ENCODE measurements at places on chromosomes 13 and 19. TPM values are rescaled to one million over a fixed set of nuclear protein-coding genes. Genes with fewer than 3 reads are reported as not detected.

DNA sequence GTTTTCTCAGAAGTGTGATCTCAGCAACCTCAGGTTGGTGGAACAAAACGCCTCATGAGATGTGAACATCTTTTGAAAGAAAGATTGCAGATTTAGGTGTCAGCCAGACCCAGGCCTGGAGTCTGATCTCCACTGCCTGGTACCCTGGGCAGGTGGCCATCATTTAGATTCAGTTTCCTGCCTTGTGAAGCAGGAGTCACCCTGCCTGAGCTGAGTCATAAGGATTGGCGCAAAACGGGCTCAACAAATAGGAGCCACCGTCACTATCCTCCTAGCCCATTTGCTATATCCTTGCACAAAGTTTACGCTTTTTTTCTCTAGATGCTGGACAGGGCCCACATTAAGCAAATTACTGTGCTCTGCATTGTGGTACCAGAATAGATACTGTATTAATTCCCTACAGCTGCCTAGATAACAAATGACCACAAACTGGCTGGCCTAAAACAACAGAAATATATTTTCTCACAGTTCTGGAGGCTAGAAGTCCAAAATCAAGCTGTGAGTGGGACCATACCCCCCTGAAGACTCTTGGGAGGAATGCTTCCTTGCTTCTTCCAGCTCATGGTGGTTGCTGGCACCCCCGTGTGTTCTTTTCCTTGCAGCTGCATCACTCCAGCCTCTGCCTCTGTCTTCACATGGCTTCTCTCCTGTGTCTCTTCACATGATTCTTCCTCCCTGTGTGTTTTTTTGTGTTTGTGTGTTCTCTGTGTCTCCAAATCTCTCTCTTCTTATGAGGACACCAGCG lies 38.2 kb downstream of the TNFSF11 start:
- no peak for DNase-seq

GRCh38 chr13:100875392-100876043 lies 200.9 kb upstream of the TMTC4 start:
- no peak for DNase-seq

- DNase-seq = no peak
Observed at GRCh38 chr13:81539643-81540150, 1198.8 kb upstream of the SPRY2 start.

DNA sequence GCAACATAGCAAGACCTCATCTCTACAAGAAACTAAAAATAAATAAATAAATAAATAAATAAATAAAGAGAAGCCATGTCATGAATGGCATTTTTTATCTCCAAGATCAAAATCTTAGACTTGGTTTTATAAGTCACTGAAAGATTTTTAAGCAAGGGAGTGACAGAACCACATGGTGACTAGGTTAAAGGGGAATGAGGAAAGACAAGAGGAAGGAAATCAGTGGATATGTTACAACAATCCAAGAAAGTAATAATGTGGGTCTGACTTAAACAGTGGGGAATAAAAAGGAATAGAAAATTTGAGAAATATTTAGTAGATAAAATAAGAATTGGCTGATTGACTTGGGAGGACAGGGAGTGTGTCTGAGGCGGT lies 18.8 kb upstream of the MED4 start:
- no peak for DNase-seq

- no peak for DNase-seq
Observed at GRCh38 chr13:71685072-71685471, 181.9 kb downstream of the DACH1 start.

DNA sequence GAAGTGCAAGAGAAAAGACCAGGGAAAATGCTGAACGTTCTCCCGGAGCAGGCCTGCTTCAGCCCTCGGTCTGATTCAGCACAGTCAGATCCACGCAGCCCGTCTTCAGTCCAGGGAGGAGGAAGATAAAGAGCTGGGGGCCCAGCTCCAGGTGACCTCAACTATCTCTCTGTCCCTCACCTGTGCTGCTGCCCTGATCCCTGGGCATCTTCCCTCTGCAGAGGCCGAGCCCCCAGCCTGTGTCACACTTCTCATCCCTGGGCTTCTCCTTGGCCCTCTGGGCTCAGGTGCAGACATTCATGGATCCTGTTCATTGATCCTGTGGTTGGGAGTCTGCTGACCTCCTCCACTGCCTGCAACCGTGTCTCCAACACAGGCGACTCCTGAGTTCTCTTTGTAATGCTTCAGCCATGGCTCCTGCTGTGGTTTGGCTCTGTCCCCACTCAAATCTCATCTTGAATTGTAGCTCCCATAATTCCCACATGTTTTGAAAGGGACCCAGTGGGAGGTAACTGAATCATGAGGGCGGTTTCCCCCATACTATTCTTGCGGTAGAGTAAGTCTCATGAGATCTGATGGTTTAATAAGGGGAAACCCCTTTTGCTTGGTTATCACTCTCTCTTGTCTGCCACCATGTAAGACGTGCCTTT lies 27.9 kb downstream of the COL4A2 start:
- DNase-seq = no peak

GRCh38 chr13:50845211-50845610 lies 1.7 kb upstream of the DLEU7 start:
- no peak for DNase-seq

- no peak for DNase-seq
Observed at GRCh38 chr19:39139305-39139874, 13.8 kb downstream of the PAK4 start.

- DNase-seq = no peak
Observed at GRCh38 chr19:6509118-6509971, 7.2 kb upstream of the TUBB4A start.

- peak; percentile 90 for DNase-seq
Observed at GRCh38 chr13:98279473-98280175, 102.6 kb upstream of the RNF113B start.

GRCh38 chr13:21537105-21537504 lies 66.9 kb downstream of the MICU2 start:
- DNase-seq = no peak

GRCh38 chr13:109784590-109785140 lies 1.7 kb downstream of the IRS2 start:
- peak; percentile 77 for DNase-seq

GRCh38 chr19:34269081-34269480 lies 14.7 kb downstream of the GARRE1 start:
- no peak for DNase-seq

GRCh38 chr13:93861818-93862217 lies 617.7 kb downstream of the DCT start:
- no peak for DNase-seq

GRCh38 chr19:16166417-16166816 lies 6.9 kb downstream of the CIB3 start:
- no peak for DNase-seq

- DNase-seq = peak; percentile 8
Observed at GRCh38 chr13:38602266-38602665, 84.6 kb upstream of the FREM2 start.

- no peak for DNase-seq
Observed at GRCh38 chr13:30115257-30115600, 192.1 kb downstream of the KATNAL1 start.

DNA sequence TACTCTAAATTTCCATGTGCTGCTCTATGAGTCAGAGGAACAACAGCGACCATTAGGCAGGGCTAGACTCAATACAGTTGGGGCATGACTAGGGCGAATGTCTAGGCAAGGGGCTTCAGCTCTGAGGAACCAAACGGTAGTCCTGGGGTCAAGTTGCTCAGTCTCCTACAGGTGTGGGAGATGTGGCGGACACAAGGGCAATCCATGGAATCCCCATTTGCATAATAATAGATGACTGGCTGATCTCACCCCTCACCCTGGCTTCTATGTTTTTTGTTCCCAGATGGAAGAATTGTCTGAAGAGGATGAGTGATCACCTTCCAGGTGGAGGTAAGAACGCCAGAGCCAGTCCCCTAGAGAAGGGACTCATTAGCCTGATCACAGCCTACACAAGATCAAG lies 1048.2 kb upstream of the MIR17HG start:
- no peak for DNase-seq

- peak; percentile 38 for DNase-seq
Observed at GRCh38 chr13:109998684-109999533, 212.5 kb upstream of the IRS2 start.

GRCh38 chr13:49063497-49063896 lies 87.8 kb downstream of the FNDC3A start:
- DNase-seq = no peak

DNA sequence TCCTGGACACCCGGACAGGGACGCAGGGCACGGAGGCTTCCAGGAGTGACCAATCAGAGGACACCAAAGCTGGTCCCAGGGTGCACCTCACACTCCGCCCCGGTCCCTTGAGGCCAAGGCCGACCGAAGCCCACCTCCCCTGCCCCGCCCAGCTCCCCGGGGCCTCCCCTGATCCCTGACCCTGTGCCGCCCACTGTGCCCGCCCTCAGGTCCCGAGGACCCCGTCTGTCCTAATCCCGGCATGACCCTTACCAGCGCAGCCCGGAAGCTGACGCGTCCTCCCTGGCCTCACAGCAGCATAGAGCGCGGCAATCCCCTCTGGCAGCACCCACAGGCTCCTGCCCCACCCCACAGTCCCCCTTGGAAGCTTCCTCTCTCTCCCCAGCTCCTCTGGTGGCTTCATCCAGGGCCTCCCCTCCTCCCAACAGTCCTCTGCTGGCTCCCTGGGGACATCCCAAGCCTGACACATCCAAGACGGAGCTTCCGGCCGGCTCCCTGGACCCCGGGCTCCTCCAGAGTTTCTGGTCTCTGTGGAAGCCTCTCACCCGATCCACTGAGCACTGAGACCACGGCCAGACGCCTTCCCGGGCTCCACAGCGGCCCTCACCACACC lies 7.4 kb upstream of the CDC34 start:
- no peak for DNase-seq

GRCh38 chr13:50950849-50951248 lies 41.3 kb downstream of the RNASEH2B start:
- DNase-seq = no peak

- DNase-seq = no peak
Observed at GRCh38 chr13:105799155-105799554, 736.3 kb downstream of the EFNB2 start.

DNA sequence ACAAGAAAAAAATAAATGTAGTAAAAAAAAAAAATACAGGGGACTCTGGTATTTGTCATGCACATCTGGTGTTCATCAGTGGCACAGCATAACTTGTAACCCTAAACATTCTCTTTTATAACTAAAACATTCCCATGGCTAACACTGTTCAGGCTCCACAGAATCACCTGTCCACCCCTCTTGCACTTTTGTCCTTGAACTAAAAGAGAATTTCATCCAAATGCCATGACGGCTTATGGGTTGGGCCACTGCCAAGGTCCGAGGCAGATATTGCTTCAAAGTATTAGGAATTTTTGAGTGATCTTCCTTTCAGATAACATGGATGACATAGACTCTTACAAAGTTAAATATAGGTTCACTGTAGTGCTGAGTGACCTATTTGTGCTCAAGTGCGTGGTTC lies 25.7 kb upstream of the SERP2 start:
- DNase-seq = no peak

GRCh38 chr19:35207391-35207871 lies 21.1 kb downstream of the FAM187B start:
- no peak for DNase-seq

DNA sequence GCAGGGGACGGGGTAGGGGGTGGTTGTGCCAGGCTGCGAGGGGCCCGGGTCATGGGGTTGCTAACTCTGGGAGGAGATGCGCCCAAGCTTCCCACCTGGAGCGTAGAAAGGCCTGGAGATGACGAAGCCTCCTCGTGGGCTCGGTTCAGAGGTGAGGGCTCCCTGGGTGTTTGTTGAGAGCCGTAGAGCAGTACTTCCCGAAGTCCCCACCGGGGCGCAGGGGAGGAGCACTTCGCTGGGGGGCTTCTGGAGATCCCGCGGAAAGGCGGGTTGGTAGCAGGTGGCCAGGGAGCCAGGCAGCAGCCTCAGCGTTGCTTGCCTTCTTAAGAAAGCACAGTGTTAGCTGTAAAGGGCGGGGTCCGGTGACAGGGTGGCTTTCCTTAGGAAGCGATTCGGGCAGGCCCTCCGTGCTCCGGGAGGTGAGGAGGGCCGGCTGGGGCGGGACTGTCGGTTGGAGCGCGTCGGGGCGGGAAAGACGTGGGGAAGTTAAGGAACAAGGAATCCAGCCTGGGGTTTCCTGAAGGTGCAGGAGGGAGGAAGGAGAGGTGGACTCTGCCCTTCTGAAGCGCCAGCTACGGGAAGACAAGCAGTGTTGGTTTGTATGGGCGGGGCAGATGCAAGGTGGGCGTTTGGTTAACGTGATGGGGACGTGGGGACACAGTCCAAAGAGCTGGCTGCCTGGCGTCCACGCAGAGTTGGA lies 3.3 kb downstream of the VSTM2B start:
- DNase-seq = no peak

DNA sequence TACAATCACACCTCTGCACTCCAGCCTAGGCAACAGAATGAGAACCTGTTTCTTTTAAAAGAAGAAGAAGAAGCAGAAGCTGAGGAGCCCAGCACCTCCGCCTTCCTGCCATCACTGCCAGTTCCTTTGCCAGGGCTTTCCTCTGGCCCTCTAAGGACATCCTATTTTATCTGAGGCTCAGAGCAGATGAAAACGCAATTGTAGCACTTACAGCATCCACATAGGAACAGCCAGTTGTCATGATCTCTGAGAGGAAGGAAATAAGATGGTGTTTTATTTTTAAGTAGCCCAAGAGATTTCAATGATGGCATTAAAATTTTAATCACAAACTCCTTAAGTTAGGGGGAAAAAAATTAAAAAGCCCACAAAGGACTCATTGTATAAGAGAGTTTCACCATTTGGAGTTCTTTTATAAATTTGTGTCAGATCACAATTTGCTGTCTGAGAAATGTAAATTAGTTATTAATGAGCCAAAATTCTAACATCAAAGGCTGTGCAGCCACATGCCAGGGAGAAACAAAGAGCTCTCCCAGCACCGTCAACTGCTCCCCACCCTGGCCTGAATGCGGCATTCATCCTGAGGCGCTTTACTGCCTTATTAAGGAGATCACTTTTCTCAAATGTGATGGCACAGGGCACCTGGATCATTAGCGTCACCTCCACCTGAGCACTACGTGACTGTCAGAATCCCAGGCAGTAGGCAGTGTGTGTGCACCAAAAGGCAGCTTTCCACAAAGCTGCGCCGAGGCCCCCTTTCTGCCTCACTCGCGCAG lies 393.0 kb downstream of the FOXO1 start:
- no peak for DNase-seq

DNA sequence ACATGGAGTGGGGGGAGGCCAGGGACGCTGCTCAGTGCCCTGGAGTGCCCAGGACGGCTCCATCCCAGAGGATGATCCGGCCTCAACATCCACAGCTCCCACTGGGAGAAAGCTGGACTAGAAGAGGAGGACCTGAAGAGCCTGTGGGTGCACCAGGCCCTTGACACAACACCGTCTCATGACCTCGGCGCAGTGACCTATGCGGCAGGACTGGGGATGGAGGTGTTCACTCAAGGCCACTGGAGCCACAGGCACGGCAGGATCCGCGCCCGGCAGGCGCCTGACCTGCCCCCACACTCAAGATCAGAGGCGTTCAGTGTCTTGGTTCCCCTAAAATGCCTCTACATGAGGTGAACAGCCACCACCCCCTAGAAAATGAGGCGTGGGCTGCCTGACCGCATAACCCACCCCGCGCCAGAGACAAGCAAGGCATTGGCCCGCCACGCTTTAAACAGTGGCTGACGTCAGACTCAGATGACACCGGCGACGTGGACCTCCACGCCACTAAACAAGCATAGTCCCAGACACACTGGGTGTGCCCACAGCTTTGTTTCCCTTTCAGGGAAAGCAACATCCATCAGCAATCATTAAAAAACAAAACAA lies 8.0 kb downstream of the SGTA start:
- no peak for DNase-seq

Gene IZUMO4
- polyA plus RNA-seq = 8.9 TPM

Gene AKT2
- polyA plus RNA-seq = 162 TPM

Gene LIPE
- 15.0 TPM for polyA plus RNA-seq

Gene ZNF625
- polyA plus RNA-seq = 14.4 TPM

Gene RCBTB1
- 45.4 TPM for polyA plus RNA-seq

Gene IRGC
- not detected for polyA plus RNA-seq

Data from renal pelvis (tissue), 12 donors.